ENCODE measurements at places on chromosomes 2 and 18. TPM values are rescaled to one million over a fixed set of nuclear protein-coding genes. Genes with fewer than 3 reads are reported as not detected.
A peak's percentile ranks its signal among the peaks of the same experiment; 100 is the strongest.

DNA sequence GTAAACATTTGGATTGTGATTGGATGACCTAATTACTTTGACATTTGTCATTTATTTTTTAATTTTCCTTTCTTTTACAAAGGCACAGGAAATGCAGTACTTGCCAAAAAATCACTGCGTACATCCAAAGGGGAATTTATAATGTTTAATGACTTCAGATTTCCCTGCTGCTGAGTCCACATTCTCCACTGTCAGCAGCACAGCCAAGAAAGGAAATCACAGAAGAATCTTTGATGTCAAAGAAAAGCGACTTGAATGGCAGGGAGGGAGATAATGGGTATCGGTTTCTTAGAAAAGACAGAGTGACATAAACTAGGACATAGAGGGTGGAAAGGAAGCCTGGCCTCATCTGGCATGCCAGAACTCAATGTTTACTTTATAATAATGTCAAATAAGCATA lies 41.4 kb upstream of the COPS8 start:
- H3K4me3 ChIP-seq = no peak overlapping the region
- no peaks in the 10 kb centered on the region for H3K36me3 ChIP-seq
- DNase-seq = no peak
- H3K27me3 ChIP-seq = no peaks in the 10 kb centered on the region
- no peak overlapping the region for H3K27ac ChIP-seq

GRCh38 chr18:46591783-46592391 lies 65.1 kb downstream of the LOXHD1 start:
- H3K27me3 ChIP-seq = no peaks in the 10 kb centered on the region
- no peak overlapping the region for H3K4me3 ChIP-seq
- peak; percentile 89 for DNase-seq
- H3K27ac ChIP-seq = no peak overlapping the region
- H3K36me3 ChIP-seq = no peaks in the 10 kb centered on the region
- H3K4me1 ChIP-seq = no peaks in the 10 kb centered on the region

The ASB18 gene
- not detected for total RNA-seq

- no peak overlapping the region for H3K27ac ChIP-seq
- H3K4me1 ChIP-seq = peaks cover 10% of the 10 kb centered on the region
- DNase-seq = no peak
- H3K4me3 ChIP-seq = no peak overlapping the region
- H3K27me3 ChIP-seq = no peaks in the 10 kb centered on the region
These were observed 299.9 kb downstream of the CCDC74A start for GRCh38 chr2:131827481-131828163.

DNA sequence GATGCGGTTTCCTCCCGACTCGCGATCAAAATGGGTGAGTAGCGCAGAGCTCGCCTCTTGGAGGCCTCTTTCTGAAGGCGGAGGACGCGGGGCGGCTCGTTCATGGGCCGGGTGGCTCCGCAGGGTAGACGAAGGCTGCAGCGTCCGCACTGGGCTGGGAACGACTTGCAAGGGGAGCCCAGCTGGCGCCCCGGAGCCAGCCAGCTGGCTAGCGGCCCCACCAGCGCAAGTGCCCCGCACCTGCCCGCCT lies 328 bp upstream of the PASK start:
- H3K4me3 ChIP-seq = peak overlapping the region; percentile 92
- DNase-seq = no peak
- H3K27me3 ChIP-seq = no peaks in the 10 kb centered on the region
- H3K27ac ChIP-seq = peak overlapping the region; percentile 87

DNA sequence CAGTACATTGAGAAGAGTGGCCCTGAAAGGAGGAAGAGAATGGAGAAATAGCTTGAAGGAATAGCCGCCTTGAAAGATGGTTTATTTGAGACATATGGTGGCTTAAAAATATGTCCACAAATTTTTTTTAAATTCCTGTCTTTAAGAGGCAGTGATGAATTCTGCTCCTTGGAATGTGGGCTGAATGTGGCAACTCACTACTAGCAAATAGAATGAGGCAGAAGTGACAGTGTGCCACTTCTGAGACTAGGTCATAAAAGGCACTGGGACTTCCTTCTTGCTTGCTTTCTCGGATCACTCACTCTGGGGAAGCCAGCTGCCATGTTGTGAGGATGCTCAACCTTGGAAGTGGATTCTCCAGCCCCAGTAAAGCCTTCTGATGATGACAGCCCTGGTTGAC lies 67.0 kb downstream of the FAM161A start:
- no peak for DNase-seq
- no peaks in the 10 kb centered on the region for H3K4me1 ChIP-seq
- no peak overlapping the region for H3K27ac ChIP-seq
- H3K36me3 ChIP-seq = no peaks in the 10 kb centered on the region
- H3K4me3 ChIP-seq = no peak overlapping the region

GRCh38 chr2:86240251-86240650 lies 41.0 kb downstream of the MRPL35 start:
- no peak for DNase-seq
- peaks cover 13% of the 10 kb centered on the region for H3K4me1 ChIP-seq
- H3K27me3 ChIP-seq = no peaks in the 10 kb centered on the region
- peak overlapping the region; percentile 80 for H3K27ac ChIP-seq
- H3K36me3 ChIP-seq = peaks cover 5% of the 10 kb centered on the region
- no peak overlapping the region for H3K4me3 ChIP-seq

- H3K27ac ChIP-seq = peak overlapping the region; percentile 99
- H3K4me3 ChIP-seq = peak overlapping the region; percentile 94
- H3K27me3 ChIP-seq = no peaks in the 10 kb centered on the region
- no peak for DNase-seq
These were observed 993 bp downstream of the RBMS1 start for GRCh38 chr2:160492401-160493226.

- no peak overlapping the region for H3K4me3 ChIP-seq
- H3K27me3 ChIP-seq = no peaks in the 10 kb centered on the region
- H3K4me1 ChIP-seq = no peaks in the 10 kb centered on the region
These were observed 8.5 kb downstream of the CEP76 start for GRCh38 chr18:12694032-12694431.

DNA sequence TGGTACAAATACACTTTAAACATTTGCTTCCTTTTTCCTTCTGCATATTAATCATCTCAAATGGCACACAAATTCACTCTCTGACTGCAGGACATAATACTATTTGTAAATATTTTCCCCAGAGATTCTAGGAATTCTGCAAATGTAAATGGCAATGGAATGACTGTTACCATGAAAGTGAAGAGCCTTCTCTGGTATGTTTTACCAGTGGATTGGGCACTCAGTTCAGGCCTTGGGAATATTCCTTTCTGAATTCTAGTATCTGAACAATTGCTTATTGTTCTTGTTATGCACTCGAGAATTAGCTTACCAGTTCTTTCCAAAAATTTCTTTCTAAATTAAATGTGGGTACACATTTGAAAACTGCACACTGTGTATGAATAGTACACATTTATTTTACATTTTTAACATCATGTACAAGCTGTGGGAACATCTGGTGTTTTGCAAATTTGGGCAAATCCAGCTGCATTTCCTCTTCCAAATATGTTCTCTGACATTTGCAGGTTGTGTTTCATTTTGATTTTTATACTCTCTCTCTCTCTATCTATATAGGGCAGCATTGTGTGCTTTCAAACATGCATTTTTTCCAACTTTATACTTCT lies 289.1 kb downstream of the NBAS start:
- no peak for DNase-seq
- H3K36me3 ChIP-seq = peaks cover 20% of the 10 kb centered on the region
- no peak overlapping the region for H3K27ac ChIP-seq
- no peaks in the 10 kb centered on the region for H3K27me3 ChIP-seq
- no peak overlapping the region for H3K4me3 ChIP-seq

DNA sequence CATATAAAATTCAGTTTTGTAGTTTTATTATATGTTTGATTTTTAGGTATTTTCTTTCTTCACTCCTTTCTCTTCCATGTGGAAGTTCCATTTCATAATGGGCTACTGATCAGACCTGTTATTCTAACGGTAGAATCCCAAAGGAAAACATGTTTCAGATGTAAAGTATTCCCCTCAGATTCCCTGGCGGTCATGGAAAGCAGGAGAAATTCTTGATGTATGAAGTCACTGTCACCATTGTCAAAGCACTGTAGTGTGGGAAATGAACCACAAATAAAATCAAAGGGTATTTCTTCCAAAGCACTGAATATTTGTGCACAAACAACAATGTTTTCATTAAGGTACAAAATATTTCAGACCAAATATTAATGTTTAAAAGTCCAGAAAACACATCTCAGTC lies 237.3 kb upstream of the KLHL14 start:
- no peak overlapping the region for H3K4me3 ChIP-seq
- H3K4me1 ChIP-seq = no peaks in the 10 kb centered on the region
- no peaks in the 10 kb centered on the region for H3K36me3 ChIP-seq
- H3K27ac ChIP-seq = no peak overlapping the region
- DNase-seq = no peak

The DSG4 gene
- total RNA-seq = not detected

- no peak overlapping the region for H3K27ac ChIP-seq
- H3K4me3 ChIP-seq = no peak overlapping the region
- no peaks in the 10 kb centered on the region for H3K27me3 ChIP-seq
These were observed 666.9 kb downstream of the XIRP2 start for GRCh38 chr2:167555098-167555720.

- peaks cover 36% of the 10 kb centered on the region for H3K36me3 ChIP-seq
- H3K4me3 ChIP-seq = no peak overlapping the region
- H3K27ac ChIP-seq = no peak overlapping the region
- H3K27me3 ChIP-seq = no peaks in the 10 kb centered on the region
- no peaks in the 10 kb centered on the region for H3K4me1 ChIP-seq
These were observed 45.0 kb downstream of the EIF5B start for GRCh38 chr2:99382143-99382542.

Data from esophagus muscularis mucosa (tissue), 4 donors.